A549 (cell line): ENCODE measurements at places on chromosomes 7 and 10. TPM values are rescaled to one million over a fixed set of nuclear protein-coding genes. Genes with fewer than 3 reads are reported as not detected.

DNA sequence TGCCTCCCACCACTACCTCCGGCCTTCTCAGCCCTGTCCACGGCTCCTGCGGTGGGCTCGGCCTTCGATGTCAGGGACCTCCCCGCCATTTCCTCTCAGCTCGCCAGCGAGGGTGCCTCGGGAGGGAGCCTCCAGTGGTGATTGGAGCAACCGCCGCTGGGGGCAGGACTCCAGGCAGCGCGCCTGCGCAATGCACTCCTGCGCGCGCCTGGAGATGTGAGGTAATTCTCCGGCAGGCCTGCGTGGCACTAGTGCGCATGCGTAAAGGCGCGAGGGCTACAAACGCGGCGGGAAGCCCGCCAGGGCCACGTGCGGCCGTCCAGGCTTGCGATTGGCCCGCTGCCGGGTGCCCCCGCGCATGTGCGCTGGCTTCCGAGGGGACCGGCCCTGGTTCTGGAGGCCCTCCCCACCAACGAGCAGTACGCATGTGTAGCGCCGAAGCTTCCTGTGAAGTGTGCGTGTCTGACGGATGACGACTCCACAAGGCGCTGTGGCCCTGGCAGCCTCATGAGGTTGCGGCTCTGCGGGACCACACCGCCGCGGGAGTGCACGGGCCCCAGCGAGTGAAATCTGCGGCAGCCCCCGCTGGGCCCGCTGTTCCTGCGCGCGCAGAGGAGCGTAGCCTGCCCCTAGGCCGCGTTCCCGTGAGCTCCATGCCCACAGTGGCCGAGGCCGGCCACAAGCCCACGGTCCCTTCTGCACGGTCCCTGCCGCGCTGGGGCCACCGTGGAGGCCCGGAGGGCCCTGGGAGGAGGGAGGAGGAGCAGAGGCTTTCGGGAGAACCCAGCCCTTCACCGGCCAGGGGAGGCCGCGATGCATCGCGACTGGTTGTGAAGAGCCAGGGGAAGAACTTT is at the start of gene SYCE1:
TSS of gene SYCE1 (minus strand) at position 143 of the 854 bp plus-strand sequence. CDS start at position 89, 54 bp downstream.
- no peak for DNase-seq

GRCh38 chr10:114648368-114648767 is 9.7 kb downstream of the ABLIM1 start:
- peak; percentile 50 for DNase-seq

GRCh38 chr10:92799568-92799967 is 48.8 kb upstream of the EXOC6 start:
- DNase-seq, result no peak

DNA sequence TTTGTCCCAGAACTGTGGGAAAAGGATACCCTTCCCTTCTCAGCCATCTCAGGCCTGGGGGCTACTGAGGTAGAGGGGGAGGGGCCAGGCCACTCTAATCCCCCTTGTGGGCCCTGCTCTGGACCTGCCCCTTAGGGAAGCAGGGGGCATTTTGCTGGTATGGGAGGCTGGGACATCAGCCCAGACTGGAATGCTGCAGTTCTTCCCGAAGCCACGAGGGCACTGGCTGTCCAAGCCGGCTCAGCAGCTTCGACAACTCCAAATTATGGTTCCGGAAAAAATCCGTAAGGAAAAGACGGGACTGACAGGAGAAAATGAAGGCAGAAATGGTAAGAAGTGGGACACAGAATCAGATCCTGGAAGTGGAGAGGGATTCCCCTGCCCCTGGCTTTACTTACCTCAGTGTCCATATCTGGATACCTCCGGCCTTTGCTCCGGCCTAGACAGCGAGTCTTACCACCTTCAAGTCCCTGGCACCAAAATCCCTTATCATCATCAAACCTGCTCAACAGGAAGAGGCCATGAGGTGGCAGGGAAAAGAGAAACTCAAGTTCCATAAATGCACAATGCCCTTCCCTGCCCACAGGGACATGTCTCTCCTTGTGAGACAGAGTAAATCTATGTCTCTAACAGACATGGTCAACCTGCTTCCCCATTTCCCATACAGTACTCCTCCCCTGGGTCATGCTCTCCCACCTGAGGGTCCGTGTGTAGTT is 9.0 kb downstream of the NDST2 start:
- no peak for DNase-seq

GRCh38 chr7:90111-91063 is 102.0 kb upstream of the FAM20C start:
- no peak for DNase-seq

Gene C7orf57
- 0.04 to 0.09 TPM (median 0.04 TPM) in 3 replicates for polyA plus RNA-seq

Gene TAS2R3
- polyA plus RNA-seq, result not detected in 3 replicates
